ENCODE measurements at places on chromosomes 4 and X. TPM values are rescaled to one million over a fixed set of nuclear protein-coding genes. Genes with fewer than 3 reads are reported as not detected.

TCEAL6 gene
- total RNA-seq, result not detected

GRCh38 chr4:86271057-86271456 is 88.8 kb downstream of the MAPK10 start:
- DNase-seq, result no peak

- no peak for DNase-seq
Measured at GRCh38 chr4:86091201-86091600, 268.7 kb downstream of the MAPK10 start.

DNA sequence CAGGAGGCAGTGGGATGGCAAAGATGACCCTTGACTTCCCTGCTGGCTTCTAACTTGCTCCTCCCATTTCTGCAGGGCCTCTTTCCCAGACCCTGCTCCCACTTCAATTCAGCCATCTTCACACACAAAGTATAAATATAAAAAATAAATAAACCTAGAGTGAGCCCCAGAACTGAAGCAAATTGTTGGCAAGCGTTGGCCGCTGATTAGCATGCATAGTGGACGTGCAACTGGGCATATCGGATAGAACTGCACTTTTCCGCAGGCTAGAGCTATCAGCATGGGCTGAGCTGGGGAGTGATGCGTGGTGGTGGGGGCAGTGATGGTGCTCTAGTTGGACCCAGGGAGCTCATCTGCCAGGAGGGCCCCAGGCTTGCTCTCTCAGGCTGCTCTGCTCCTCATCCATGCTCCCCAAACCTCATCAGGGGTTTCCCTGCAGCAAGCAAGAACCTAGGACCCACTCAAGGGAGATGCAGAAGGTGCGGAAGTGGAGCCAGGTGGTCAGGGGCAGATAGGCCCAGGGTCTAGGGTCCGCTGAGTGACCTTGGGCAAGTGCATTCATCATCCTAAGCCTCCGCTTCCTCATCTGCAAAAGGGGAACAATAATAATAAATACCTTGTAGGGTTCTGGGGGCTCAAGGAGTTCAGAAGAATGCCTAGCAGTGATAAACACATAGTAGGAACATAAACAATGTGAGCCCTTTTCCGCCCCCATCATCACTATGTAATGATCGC is 146.8 kb upstream of the PJA1 start:
- no peak for DNase-seq

DNA sequence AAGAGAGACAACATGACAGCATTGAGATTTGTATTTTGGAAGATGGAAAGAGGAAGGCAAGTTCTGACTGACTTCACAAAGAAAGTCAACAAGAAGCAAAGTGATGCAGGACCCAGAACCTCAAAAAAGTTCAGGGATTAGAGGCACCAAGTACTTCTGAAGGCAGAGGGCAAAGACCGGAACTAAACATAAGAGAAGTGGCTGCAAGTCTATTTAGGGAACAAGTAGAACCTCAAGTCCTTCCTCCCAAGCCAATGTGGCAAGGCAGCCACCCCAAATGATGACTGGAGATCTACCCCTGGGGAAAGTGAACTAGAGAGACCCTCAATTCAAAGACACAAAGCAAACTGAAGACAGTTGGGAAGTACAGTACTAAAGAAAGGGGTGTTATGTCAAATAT is 46.6 kb downstream of the SLC39A8 start:
- DNase-seq, result no peak

GRCh38 chrX:110135618-110136017 is 132.7 kb downstream of the TMEM164 start:
- no peak for DNase-seq

GRCh38 chr4:179595671-179596410 is 2153.6 kb upstream of the AGA start:
- DNase-seq, result no peak

SUPT20HL1 gene
- total RNA-seq, result not detected

DNA sequence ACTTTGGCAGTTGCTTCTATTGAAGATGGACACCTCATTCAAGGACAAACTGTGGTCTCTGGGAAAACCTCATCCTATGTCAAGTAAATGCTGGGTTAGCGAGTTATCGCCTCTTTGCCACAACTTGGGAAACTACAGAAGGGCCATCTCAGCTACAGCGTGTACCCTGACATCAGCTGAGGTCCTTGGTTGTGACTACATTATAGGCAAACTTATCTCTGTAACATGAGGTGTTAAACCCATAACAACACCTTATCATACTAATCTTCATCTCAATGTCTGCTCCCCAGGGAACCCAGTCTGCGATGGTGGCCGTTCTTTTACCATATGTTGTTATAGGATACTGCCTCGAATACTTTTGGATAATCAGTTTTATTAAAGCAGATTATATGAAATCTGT is 1862.7 kb downstream of the STIM2 start:
- DNase-seq, result no peak

DNA sequence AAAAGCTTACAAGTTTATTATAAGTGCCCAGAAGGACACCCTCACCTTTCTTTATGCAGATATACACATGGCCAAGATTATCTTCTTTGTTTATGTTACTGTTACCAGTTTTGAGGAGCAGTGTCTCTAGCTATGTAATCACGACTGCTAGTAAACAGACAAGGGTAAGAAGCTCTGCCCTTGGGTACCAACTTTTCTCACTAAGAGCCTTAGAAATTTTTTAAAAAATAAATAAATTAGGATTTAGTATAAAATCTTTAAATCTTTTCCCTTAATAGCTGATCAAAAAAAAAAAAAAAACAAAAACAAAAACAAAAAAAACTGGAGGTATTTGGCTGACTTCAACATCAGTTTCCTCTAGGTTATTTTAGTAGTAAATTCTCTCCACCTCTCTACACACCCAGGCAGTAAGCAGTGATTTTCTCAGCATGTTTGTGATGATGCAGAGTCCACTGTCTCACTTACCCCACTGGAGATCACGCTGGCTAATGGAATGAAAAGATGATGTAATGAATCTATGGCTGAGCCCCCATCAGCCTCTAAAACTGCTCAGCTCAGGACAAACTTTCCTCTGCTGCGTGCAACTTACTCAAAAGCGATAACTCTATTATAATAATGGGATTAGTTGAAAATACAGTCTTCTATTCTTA is 125.9 kb downstream of the FRYL start:
- no peak for DNase-seq

GPR173 gene
- 0.23 TPM for total RNA-seq

AKAP17A gene
- total RNA-seq, result 35.6 TPM

ITGB1BP2 gene
- 1.0 TPM for total RNA-seq

DNA sequence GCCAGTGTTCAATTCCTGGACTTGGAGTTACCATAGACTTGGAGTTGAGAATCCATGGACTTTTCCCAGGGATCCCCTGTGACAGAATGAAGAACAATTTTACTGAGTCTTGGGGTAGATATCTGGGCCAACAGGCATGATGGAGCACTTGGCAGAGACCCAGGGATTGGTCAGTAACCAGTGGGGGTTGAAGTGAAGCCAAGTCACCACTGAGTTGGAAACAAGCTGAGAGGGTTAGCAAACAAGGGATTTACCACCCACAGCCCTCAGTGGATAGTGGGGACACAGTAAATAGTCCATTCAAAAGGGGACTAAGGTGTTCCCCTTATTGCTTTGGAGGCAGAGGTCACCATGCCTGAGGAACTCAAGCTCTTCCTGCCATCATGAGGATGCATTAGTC is 281.7 kb downstream of the PPP1R2C start:
- no peak for DNase-seq

BMX gene
- total RNA-seq, result 0.78 TPM

FAM9C gene
- not detected for total RNA-seq

All from left lobe of liver (tissue), 2 donors.